ENCODE measurements at places on chromosomes 12 and 14.
A peak's percentile ranks its signal among the peaks of the same experiment; 100 is the strongest.

- DNase-seq: no peak
These were observed 87.0 kb downstream of the SEC23A start for GRCh38 chr14:39015964-39016577.

GRCh38 chr14:89660166-89660565 lies 243.1 kb upstream of the FOXN3 start:
- DNase-seq: no peak

DNA sequence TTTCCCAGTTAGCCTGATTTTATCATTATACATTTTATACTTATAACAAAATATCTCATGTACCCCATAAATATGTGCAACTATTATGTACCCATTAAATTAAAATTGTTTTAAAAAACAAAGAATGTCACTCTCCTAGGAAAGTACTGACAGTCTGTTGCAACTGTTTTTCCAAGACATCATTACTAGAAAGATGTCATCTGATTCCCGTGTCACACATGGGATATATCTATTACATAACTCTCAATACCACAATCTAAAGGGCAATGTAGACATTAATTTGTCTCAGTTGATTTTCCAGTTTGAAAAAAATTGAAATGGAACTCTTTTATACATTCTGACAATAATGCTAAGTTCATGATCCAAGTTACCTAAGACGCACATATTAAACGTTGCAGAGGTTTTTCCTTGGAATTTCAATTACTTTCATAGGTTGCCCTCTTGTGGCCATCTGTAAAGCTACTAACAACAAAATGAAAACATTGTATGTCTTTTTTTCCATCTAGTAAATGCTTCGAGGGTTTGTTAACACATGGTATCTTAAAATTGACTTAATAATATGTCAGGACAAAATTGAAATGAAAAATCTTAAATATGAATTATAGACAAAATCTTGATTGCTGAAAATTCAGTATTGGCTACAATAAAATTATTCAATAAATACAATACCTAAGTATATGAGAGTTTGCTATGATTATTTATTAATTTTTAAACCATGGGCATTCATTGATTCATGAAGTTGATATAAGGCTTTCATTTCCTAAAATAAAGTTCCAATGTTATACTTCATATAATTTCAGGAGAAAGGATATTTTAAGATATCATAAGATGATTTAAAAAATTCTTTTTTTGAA lies 131.6 kb downstream of the PPFIA2 start:
- no peak for DNase-seq

GRCh38 chr14:23829736-23830471 lies 123.7 kb upstream of the DHRS4 start:
- no peak for DNase-seq

GRCh38 chr12:98490501-98491453 lies 24.6 kb upstream of the TMPO start:
- DNase-seq: peak; percentile 84

- no peak for DNase-seq
These were observed 168.0 kb downstream of the NTS start for GRCh38 chr12:86042062-86042461.

- DNase-seq: no peak
These were observed 21.9 kb upstream of the ARHGAP5 start for GRCh38 chr14:32055175-32055574.

DNA sequence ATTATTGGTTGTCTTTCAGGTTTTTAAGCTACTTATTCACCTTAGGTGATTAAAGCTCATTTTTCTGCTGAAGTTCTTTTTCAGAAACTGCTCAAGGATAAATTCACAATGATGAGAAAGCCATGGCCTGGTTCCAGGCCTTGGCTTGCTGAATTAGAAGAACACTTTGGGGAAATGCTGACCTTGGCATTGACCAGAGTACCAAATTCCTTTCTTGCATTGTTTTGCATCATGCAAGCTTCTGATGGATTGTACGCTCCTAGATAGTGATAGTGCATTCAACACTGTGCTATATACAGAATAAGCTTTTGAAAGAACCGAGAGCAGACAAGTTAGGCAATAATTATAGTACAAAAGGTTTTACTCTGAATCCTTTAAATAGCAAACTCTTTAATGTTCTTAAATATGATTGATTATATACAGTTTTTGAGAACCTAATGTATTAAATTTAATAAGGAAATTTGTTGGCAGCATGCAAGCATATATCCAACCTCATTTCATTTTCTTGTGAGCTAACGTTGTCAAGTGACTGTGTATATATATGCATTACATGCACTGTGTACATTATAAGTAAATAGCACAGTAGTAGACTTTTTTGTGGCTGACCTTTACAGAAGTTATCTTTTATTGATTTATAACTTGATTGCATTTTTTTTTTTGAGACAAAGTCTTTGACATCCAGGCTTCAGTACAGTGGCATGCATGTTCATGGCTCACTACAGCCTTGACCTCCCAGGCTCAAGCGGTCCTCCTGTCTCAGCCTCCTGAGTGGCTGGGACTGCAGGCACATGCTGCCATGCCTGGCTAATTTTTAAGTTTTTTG lies 99.2 kb downstream of the DIP2B start:
- no peak for DNase-seq

Data from naive thymus-derived CD4-positive, alpha-beta T cell (primary cell).